A549 treated with DMSO at 1 μM for 4 hours (cell line): ENCODE measurements at places on chromosomes 12 and 14. TPM values are rescaled to one million over a fixed set of nuclear protein-coding genes. Genes with fewer than 3 reads are reported as not detected.

The CCDC38 gene
- 0.09 to 0.24 TPM (median 0.19 TPM) in 4 of 5 replicates, not detected in the other for total RNA-seq

The HELB gene
- total RNA-seq: 1.4 to 2.1 TPM (median 1.8 TPM) in 5 replicates

The MARS1 gene
- 134 to 275 TPM (median 156 TPM) in 5 replicates for total RNA-seq

The PIANP gene
- total RNA-seq: 0.58 to 1.6 TPM (median 0.96 TPM) in 5 replicates

The OR11H6 gene
- not detected in 5 replicates for total RNA-seq

The KRT71 gene
- total RNA-seq: not detected in 5 replicates

The C12orf56 gene
- 0.10 to 0.13 TPM in 2 of 5 replicates, not detected in the others for total RNA-seq

The PPFIA2 gene
- total RNA-seq: 0.03 TPM in 1 of 5 replicates, not detected in the others

The SYNDIG1L gene
- not detected in 5 replicates for total RNA-seq

The FLVCR2 gene
- 2.0 to 3.1 TPM (median 2.8 TPM) in 5 replicates for total RNA-seq

The STXBP6 gene
- total RNA-seq: 1.3 to 2.6 TPM (median 1.7 TPM) in 5 replicates

The EXD2 gene
- 11.4 to 14.7 TPM (median 13.1 TPM) in 5 replicates for total RNA-seq

The FOXN4 gene
- total RNA-seq: 0.05 to 0.09 TPM (median 0.07 TPM) in 4 of 5 replicates, not detected in the other

The ENDOU gene
- not detected in 5 replicates for total RNA-seq

The KCNA1 gene
- total RNA-seq: not detected in 5 replicates

The CLEC4A gene
- total RNA-seq: 0.12 to 0.37 TPM (median 0.19 TPM) in 3 of 5 replicates, not detected in the others

The NOVA1 gene
- total RNA-seq: 4.5 to 6.7 TPM (median 5.2 TPM) in 5 replicates

The PLEKHG7 gene
- total RNA-seq: 0.02 to 0.16 TPM in 2 of 5 replicates, not detected in the others

The ACRBP gene
- 0.21 to 0.34 TPM (median 0.23 TPM) in 3 of 5 replicates, not detected in the others for total RNA-seq

The TAC3 gene
- 0.18 to 0.42 TPM in 2 of 5 replicates, not detected in the others for total RNA-seq

The SLC25A47 gene
- not detected in 5 replicates for total RNA-seq

The ARID2 gene
- 8.9 to 12.6 TPM (median 12.3 TPM) in 5 replicates for total RNA-seq

The FSCB gene
- total RNA-seq: not detected in 5 replicates

The ZDHHC22 gene
- 0.29 to 0.36 TPM (median 0.33 TPM) in 5 replicates for total RNA-seq

The ATF1 gene
- total RNA-seq: 39.0 to 53.9 TPM (median 43.7 TPM) in 5 replicates

The TCL1B gene
- not detected in 5 replicates for total RNA-seq

The ADAM21 gene
- 0.06 TPM in 2 of 5 replicates, not detected in the others for total RNA-seq

The TEAD4 gene
- total RNA-seq: 42.3 to 50.8 TPM (median 44.1 TPM) in 5 replicates

The PTPN6 gene
- total RNA-seq: 7.6 to 14.4 TPM (median 10.8 TPM) in 5 replicates

The TAPBPL gene
- total RNA-seq: 2.8 to 4.5 TPM (median 3.7 TPM) in 5 replicates

The ZNF10 gene
- 0.85 to 2.8 TPM (median 1.4 TPM) in 5 replicates for total RNA-seq

The E2F7 gene
- 7.0 to 11.0 TPM (median 9.0 TPM) in 5 replicates for total RNA-seq

The LBHD2 gene
- 0.14 to 0.39 TPM (median 0.18 TPM) in 3 of 5 replicates, not detected in the others for total RNA-seq

The TAS2R20 gene
- total RNA-seq: 0.10 to 0.12 TPM (median 0.11 TPM) in 3 of 5 replicates, not detected in the others

The SLC10A1 gene
- not detected in 5 replicates for total RNA-seq

The HOXC10 gene
- total RNA-seq: 1.5 to 3.0 TPM (median 2.7 TPM) in 5 replicates

The VWF gene
- 0.14 to 0.46 TPM (median 0.26 TPM) in 5 replicates for total RNA-seq

The SSTR1 gene
- not detected in 5 replicates for total RNA-seq
